ENCODE measurements at places on chromosomes 16 and 17.

GRCh38 chr16:75576384-75576811 is 10.2 kb downstream of the GABARAPL2 start:
- DNase-seq, result no peak

- DNase-seq, result peak; percentile 59
These were observed 3.8 kb upstream of the PPL start for GRCh38 chr16:4940719-4941118.

- DNase-seq, result no peak
These were observed 6.7 kb downstream of the ARHGAP27 start for GRCh38 chr17:45425984-45426413.

- DNase-seq, result peak; percentile 15
These were observed 339.7 kb downstream of the CA10 start for GRCh38 chr17:51818777-51819176.

DNA sequence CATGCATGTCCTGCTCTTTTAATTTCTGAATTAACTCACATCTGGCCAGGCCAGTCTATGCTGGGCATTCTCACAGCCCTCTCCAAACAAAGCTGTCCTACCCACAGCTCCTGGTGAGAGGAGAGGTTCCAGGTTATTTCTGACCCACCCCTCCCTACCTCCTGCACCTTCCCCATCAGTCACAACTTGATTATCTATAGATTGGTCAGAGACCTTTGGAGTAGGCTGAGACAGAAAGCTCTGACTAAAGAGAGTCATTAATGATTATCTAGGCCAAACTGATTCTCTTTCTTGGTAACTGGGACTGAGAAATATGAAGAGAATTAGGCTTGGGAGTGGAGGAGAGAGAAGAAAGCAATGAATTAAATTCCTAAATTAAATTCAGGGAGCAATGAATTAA is 1.4 kb upstream of the KRT222 start:
- no peak for DNase-seq

Data from NCI-H69 (cell line).